Fibroblast of the conjunctiva (primary cell): ENCODE measurements at places on chromosomes 2 and 18.

- DNase-seq = no peak
Measured at GRCh38 chr2:153320879-153321278, 157.7 kb downstream of the RPRM start.

DNA sequence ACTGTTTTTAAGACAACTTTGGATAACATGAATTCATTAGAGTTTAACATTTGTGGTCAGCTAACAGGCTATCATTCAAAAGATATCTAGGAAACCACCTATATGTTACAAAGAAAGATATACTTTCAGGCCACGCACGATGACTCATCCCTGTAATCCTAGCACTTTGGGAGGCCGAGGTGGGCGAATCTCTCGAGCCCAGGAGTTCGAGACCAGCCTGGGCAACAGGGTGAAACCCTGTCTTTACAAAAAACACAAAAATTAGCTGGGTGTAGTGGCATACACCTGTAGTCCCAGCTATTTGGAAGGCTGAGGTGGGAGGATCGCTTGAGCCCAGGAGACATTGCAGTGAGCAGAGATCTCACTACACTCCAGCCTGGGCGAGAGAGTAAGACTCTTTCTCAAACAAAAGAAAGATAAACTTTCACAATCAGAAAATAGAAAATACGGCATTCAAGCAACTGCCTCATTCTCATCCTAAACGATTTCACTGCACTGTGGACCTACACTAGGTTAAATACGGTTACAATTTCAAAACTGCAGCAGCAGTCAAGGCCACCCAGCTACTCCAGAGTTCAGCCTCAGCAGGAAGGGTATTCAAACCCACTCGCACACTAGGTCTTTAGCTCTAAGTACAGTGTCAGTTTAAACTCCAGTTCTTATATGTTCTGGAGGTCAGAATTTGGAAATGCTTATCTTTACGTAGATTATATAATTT is 250.0 kb upstream of the SLC39A10 start:
- DNase-seq = no peak

GRCh38 chr18:79940126-79940813 is 11.2 kb downstream of the SLC66A2 start:
- no peak for DNase-seq

DNA sequence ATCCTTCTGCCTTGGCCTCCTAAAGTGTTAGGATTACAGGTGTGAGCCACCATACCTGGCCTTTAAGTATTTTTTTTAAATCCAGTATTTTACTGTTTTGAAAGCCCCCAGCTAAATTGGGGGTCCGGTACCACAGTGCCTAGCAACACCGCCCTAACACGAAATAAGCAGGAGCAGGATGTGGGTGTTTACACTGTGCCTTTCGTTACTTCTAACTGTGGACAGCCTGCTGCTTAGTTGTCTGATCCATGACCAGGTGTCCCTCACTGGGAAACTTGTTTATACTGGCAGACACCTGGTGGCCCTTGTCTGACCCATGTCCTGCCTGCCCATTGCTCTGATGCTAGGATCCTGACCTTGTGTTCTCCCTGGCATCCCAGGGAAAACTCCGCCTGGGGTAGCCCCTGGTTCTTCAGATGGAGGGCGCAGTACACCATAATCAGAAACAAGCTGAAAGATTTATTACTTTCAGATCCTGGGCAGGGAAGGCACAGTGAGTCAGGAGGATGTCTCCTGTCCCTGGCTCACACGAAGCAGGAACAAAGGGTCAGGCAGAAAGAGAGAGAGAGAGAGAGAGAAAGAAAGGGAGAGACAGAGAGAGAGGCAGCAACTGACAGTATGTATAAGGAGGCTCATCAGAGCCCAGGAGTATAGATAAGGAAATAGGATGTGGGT is 55.7 kb downstream of the NCAPH start:
- DNase-seq = no peak

GRCh38 chr2:26017464-26018183 is 16.3 kb upstream of the RAB10 start:
- no peak for DNase-seq

DNA sequence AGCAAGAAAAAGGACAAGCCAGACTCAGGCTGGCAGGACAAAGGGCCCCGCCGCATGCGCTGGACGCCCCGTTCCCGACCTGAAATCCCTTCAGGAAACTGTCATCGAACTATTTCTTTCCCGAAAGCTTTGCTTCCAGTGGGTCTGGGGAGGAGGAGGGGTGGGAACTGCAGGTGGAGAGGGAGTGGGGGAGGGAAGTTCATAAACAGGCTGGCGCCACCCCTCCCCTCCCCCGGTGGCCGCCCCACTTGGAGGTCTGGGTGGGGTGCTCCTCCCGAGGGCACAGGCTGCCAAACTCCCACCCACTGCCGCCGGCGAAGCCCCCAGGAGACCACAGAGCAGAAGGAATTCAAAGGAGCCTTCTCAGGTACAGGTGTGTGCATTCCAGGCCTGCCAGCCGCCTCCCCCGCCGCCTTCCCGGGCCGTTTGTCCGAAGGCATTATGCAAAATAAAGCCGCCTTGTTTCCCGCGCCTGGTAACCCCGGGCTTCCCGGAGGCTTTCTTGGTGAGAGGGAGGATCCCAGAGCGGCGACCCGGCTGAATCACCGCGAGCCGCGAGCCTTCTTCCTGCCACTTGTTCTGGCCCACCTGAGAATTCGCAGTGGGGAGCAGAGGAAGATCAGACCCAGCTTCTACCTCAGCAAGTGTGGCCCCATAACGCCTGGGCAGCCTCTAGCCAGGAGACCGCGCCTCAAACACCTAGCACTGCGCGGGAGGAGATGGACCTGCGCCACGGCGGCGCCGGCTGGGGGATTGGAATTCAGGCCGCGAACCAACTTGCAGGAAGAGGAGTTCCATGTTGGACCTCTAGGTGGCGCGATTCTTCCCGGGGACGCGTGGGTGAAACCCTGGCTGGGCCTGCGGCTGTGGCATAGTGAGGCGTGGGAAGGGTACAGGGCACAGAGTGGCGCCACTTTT is 101.9 kb downstream of the FOXI3 start:
- DNase-seq = peak; percentile 2

DNA sequence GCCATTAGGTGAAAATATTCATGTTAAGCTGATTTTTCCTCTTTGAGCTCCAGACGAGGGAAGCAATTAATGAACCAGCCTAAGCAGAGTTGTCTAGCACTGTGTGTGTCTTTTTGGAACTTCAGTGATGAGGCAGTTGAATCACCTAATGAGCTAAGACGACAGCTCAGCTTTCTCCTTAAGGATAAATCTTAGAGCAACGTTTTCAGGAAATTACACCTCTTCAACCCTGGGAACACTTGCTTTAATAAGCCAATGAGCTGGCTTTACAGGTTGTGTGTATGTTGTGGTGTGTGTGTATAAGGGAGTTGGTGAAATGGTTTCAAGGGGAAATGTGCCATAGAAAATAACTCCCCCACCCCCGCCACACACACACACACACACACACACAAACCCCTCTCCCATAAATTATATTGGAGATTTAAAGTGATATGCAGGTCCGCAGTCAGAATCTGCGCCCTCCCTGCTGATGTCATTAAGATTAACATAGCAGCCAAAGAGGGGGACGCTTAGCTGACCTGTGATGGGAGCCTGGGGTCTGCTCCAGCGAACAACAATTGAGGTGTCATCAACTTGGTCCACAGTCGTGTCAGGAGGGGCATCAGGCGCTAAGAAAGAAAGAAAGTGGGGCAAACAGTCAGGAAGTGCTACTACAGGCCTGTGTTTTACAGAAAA is 28.1 kb downstream of the FN1 start:
- DNase-seq = no peak

GRCh38 chr2:99708231-99708630 is 218.4 kb upstream of the REV1 start:
- no peak for DNase-seq

GRCh38 chr2:24496959-24497358 is 5.9 kb downstream of the NCOA1 start:
- DNase-seq = no peak

- DNase-seq = no peak
Measured at GRCh38 chr2:120593921-120594686, 141.6 kb upstream of the GLI2 start.

DNA sequence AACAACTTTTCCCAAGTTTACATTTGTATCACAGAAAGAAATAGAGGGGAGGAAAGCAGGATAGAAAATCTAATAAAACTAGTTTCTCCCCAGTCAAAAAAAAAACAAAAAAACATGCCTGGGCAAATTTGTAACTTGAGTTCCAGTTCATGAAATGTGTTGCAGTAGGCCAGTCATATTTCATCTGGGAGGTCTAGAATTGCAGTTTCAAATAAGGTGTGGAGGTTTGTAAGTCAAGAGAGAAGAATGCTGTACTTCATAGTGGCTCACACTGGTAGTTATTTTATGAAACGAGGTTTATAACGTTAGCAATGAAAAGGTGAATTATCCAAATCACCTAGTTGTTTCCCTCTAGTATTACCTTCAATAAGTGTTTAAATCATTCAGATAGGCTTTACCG is 1313.9 kb upstream of the SLC39A10 start:
- DNase-seq = no peak

DNA sequence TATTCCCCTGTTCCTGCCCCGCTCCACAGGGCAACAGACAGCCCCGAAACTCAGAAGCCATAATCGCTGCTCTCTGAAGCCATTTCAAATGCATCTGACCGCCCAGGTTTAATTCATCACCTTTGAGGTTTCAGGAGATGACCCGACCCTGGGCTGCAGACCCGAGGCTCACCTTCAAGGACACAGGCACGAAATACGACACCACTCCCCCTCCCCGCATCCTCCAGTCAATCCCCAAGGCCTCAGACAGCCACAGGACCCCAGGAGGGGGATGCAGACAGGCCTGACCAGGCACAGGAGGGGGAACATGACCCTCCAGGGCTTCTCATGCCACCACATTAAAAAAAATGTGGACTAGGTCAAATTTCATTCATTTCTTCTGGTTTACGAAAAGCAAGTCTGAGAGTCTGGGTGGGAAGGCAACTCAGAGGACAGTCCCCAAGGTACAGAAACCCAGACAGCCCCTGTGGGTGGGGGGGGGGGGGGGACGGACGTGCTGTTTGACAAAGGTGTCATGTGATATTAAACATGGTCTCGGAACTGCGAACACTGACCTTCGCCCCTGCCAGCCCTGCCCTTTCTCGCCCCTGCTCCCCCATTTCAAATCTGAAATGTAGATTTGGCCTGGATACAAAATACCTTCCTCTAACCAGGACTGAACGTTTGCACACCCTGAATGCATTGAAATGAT is 142.9 kb downstream of the BCL11A start:
- no peak for DNase-seq

- DNase-seq = no peak
Measured at GRCh38 chr2:17958466-17959092, 80.1 kb downstream of the KCNS3 start.

DNA sequence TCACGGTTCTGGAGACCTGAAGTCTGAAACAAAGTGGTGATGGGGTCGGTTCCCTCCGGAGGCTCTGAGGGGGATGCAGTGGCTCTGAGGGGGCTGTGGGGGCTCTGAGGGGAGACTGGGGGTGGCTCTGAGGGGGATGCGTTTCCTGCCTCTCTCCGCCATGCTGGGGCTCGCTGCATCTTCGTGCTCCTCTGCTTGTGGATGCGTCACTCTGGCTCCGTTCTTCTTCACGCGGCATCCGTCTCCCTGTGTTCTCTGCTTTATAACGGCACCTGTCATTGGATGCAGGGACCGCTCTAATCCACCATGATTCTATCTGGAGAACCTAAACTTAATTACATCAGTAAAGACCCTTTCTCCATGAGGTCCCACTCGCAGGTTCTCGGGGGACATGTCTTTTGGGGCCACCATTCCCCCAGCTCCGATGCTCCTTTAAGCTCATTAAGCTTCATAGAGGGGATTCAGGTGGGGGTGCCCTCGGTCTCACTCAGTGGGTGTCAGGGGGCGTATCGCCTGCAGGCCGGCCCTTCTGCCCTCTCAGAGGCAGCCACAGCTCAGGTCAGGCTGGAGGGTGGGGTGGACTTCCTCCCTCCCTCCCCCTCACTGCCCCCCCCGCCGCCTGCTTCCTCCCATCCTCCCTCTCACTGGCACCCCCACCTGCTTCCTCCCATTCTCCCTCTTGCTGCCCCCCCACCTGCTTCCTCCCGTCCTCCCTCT is 18.4 kb downstream of the RTP5 start:
- DNase-seq = no peak

DNA sequence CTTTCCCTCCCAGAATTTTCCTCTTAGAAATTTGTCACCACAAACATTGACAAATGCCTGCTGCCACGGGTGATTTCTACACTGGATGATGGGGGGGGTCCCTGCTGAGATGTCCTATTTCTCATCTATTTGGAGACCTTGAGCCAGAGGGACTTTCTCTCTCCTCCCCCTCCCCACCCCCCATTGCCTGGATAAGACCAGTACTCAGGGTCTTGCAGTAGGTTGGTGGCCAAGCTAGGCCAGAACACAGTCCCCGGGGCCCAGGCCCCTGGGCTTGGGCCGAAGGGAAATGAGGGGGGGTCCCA is 560 bp upstream of the DUSP2 start:
- DNase-seq = no peak

- no peak for DNase-seq
Measured at GRCh38 chr2:237479747-237480146, 7.3 kb upstream of the MLPH start.

- no peak for DNase-seq
Measured at GRCh38 chr2:226836548-226836885, 663 bp downstream of the RHBDD1 start.

DNA sequence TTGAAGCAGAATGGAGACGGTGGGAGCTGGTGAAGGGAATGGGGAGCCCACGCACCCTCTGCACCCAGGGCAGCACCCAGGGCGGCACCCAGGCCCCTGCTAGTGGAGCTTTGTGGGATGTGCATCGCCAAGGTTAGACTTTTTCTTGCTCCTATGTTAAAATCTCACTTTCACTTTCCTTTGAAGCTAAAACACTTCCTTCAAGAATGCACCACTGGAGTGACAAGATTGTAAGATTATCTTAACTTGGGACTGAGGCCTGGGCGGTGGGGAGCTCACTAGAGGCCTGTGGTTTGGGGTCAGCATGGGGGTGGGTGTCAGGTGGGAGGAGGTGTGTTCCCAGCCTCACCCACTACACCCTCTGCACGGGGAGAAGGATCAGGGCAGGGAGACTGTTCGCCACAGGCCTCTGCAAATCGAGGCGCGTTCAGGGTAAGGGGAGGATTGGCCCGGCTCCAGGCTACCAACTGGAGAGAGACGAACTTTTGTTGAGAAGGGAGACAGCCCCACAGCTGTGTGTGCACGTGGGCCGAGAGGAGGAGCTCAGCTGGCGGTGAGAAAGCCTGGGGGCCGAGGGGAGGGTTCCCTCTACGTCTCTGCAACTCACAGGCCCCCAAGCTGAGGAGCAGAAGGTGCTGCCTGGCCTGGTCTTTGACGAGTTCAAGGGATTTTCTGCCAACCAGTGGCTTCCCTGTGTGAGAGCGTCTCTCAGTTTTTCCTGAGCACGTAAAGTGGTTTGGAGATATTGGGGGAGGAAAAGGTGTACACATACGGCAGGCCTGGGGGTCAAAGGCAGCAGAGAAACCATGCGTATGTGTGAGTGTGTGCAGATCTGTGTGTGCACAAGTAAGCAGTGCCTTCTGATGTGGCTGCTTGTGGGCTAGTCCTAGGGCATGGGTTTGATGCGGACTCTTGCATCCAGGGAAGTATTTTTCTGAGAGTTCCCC is 147.7 kb downstream of the KLHL29 start:
- no peak for DNase-seq
